ENCODE measurements at places on chromosomes 7 and 10.

- no peak for DNase-seq
Measured at GRCh38 chr7:106068986-106069385, 43.1 kb downstream of the SYPL1 start.

GRCh38 chr7:76515999-76516443 lies 5.7 kb downstream of the UPK3B start:
- DNase-seq, result no peak

- DNase-seq, result no peak
Measured at GRCh38 chr10:117616179-117616578, 73.6 kb downstream of the EMX2 start.

DNA sequence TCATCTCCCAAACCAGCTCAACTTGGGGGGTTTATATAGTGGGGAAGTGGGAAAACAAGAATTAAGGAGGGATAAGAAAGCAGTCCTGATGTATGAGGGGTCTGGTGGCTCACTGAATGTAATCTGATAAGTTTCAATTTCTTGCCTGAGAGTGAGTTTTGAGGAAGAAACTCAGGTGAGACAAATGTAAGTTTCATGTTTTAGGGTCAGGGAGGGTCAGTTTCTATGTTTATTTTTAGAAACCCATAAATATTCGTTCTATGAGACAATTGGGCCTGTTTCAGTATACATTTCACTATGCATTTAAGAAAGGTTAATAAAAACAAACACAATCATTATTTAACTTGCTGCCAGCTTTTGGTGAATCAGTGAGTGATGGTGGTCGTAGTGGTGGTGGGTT lies 128.0 kb upstream of the MBL2 start:
- no peak for DNase-seq

DNA sequence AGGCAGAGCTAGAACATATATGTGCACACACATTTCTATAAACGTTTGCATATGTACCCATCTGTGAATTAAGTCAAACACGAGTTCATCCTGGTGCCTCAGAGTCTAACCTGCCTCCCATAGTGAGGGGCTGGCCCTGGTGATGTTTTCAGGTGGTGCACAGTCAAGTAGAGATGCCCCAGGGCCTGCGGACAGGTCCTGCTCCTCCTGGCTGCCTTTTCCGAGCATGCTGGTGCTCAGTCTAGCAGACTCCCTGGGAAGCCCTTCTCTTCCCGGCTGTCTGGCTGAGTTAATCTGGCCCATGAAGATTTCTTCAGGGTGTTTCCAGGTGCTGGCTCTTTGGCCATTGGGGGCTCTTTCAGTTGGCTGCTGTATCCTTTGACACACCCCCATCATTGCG lies 14.3 kb downstream of the ADCY1 start:
- no peak for DNase-seq

DNA sequence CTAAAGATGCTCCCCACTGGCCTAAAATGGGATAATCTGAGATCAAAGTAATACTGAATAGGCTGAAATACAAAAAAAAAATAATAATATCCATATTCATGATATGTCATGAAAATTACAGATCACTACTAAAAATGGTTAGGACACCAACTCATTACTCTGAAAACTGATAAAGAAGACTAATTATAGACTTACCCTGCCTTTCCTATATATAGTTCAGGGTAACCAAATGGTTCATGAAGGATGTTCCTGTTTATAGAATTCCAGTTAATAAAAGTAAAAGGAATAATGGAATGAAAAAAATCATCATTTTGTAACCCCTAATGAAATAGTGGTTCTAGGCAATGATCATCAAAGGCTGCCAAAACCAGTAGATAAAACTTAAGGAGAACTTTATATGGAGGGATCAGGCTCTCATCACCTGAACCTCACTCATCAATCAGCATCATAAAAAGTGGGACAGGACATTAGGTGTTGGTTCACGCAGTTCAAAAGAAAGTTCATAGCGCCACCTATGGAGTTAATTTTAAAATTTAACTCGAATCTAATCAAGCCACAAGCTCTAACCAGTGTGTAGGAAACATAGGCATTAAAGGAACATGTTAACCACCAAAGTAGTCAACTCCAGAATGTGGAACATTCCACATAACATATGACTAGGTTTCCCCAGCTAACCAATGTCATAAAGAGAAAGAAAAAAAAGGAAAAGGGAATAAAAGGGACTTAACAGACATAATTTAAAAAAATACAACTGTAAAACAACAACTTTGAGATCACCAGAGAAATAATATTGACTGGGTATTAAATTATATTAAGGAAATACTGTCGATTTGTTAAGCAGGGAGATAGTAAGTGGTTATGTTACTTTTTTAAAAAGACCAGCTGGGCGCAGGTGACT lies 35.7 kb downstream of the P4HA1 start:
- DNase-seq, result no peak

- DNase-seq, result no peak
Measured at GRCh38 chr7:97772045-97772901, 40.4 kb downstream of the TAC1 start.

DNA sequence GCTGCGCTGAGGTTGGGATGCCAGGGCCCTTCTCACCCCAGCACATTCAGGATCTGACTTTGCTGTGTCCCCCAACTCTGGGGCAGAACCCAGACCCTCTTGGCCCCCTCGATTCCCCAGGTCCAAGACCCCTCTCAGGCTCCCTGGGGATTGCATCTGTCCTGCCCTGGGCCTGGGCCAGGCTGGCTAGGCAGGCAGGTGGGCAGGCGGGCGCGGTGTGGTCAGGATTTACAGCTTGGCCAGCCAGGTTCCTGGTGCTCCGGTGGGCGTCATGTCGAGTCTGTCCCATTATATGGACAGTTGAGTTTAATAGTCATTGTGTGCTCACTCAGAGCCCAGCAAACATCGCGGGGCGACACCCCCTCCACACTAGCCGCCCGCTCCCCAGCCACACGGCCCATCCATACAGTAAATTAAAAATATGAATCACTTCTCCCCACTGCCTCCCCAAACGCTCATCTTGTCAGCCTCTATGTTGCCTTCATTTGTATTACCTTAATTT lies 23.5 kb downstream of the POLL start:
- DNase-seq, result no peak

GRCh38 chr7:1694611-1695511 lies 24.8 kb downstream of the ELFN1 start:
- no peak for DNase-seq

- no peak for DNase-seq
Measured at GRCh38 chr7:25194036-25194435, 34.2 kb downstream of the NPVF start.

Data from amygdala (tissue), 56 donors.